DND-41 (cell line): ENCODE measurements at places on chromosomes 7 and 10.
A peak's percentile ranks its signal among the peaks of the same experiment; 100 is the strongest.

GRCh38 chr7:157525491-157525915 lies 188.7 kb downstream of the DNAJB6 start:
- no peaks in the 10 kb centered on the region for H3K36me3 ChIP-seq
- DNase-seq: peak; percentile 1
- no peak overlapping the region for H3K4me3 ChIP-seq
- H3K27me3 ChIP-seq: no peaks in the 10 kb centered on the region

DNA sequence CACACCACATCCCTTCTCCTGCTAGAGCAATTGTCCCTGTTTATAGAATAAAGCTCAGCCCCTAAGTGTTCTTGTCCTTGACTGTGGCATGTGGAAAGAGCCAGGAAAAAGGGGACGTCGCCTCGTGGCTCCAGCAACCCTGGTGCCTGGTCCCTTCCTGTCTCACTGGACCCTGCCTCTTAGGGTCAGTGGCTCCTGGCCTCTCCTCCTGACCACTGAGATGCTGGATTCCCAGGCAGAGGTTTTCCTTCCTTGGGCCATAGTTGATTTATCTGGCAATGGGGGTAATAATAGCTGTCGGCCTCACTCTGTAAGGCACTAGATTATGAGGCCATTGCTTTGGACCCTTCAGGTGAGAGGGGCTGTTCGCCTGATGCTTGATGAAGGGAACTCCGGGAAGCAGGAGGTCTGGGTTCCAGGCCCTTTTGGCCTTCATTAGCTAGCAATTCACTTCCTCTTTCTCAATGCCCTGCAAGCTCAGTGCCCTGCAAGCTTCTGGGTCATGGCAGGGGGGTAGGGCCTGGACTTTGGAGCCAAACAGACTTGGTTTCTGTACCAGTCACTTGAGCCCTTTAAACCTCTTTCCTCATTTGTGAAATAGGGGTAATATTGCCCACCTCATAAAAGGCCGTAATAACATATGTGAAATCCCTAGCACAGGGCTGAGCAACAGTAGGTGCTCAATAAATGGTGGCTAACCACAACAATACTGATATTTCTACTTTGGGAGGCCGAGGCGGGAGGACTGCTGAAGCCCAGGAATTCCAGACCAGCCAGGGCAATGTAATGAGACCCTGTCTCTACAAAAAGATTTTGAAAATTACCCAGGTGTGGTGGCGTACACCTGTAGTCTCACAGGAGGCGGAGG lies 1.1 kb downstream of the ASL start:
- peaks cover 10% of the 10 kb centered on the region for H3K4me1 ChIP-seq
- no peaks in the 10 kb centered on the region for H3K27me3 ChIP-seq

GRCh38 chr7:77691892-77692491 lies 4.3 kb upstream of the RSBN1L start:
- peaks cover 30% of the 10 kb centered on the region for H3K4me1 ChIP-seq
- H3K4me3 ChIP-seq: no peak overlapping the region
- H3K36me3 ChIP-seq: peaks cover 3% of the 10 kb centered on the region; the same call in 1 of the 2 replicates
- no peaks in the 10 kb centered on the region for H3K27me3 ChIP-seq

- H3K36me3 ChIP-seq: no peaks in the 10 kb centered on the region
- no peak overlapping the region for H3K27ac ChIP-seq
- no peaks in the 10 kb centered on the region for H3K27me3 ChIP-seq
- H3K4me1 ChIP-seq: no peaks in the 10 kb centered on the region
Observed at GRCh38 chr7:6496842-6497636, 49.3 kb upstream of the DAGLB start.

GRCh38 chr10:133326223-133326551 lies 10.5 kb downstream of the CALY start:
- no peak overlapping the region for H3K4me3 ChIP-seq
- peaks cover 13% of the 10 kb centered on the region for H3K4me1 ChIP-seq
- DNase-seq: no peak
- no peak overlapping the region for H3K27ac ChIP-seq

- H3K4me1 ChIP-seq: no peaks in the 10 kb centered on the region
- no peaks in the 10 kb centered on the region for H3K36me3 ChIP-seq
- H3K27ac ChIP-seq: no peak overlapping the region
Observed at GRCh38 chr7:3151784-3152183, 108.1 kb upstream of the CARD11 start.
